ENCODE measurements at places on chromosomes 4 and X.
A peak's percentile ranks its signal among the peaks of the same experiment; 100 is the strongest.

DNA sequence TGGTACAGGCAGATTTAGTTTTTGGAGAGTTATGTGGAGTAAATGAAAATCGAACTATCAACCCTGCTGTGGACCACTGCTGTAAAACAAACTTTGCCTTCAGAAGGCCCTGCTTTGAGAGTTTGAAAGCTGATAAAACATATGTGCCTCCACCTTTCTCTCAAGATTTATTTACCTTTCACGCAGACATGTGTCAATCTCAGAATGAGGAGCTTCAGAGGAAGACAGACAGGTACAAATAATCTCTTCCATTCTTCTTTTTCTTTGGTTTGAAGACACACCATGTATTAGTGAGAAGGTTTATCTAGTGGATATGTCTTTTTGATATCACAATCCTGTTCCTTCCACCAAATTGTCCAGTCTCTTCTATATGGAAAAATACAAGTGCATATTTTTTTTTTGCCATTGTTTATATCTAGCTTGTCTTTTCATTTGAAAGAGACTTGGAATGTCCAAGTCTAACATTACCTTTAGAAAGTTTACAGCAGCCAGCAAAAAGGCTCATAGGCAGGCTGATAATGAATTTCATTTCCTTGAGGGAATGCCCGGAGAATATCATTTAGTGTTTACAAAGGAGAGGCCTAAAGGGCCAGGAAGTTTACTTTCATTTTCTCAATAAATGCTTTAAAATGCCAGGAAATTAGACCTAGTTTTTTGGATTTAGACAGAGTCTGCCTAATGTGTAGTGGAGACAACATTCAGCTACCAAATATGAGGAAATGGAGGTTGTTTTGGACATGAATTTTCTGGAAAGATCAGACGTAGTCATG is 18.6 kb downstream of the AFM start:
- DNase-seq: peak; percentile 18

DNA sequence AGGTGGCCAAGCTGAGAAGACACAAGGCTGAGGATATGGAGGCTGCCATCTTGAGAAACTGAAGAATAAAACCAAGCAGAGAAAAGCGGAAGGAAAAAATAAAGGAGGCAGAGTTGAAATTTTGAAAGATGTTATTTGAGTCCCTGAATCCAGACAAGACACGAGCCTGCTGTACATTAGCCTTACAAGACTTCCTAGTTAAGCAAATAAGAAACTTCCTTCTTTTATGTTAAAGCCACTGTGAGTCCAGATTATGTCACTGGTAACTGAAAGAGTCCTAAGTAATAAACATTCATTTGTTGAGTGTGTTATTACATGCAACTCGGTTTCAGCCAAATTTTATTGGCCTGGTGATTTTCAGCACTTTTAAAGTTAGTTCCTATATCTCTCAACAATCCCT is 30.4 kb downstream of the DRD5 start:
- no peak for DNase-seq

DNA sequence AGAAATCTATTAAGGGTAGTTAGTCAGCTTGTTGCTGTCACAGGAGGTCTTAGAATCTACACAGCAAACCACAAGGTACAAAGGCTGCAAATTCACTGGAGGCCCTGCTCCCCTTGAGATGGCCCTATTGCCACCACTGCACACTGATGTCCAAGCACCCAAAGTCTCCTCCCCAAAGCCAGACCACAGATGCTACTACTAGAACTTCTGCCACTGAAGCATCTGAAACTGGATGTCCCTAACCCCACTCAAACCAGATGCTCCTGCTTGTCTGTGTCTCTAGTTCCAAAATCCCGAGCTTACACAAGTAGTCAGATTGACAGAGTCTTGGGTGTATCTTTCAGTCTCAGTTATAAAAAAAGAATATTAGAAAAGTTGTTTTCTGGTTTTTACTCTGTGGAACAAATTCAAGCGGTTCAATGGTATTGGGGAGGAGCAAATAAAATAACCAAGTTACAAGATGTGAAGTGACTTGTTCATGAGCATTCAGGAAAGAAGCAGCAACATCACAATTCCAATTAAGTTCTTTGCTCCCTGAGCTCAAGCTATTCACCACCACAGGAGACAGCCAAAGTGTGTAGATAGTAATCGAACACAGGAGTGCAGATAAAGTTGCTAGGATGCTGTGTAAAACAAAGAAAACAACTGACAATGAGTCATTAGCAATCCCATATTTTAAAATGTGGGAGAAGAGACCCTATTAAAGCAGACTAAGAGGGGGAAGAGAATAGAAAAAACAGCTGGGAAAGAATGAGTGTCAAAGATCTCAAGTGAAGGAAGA is 352.3 kb downstream of the PDGFC start:
- no peak for DNase-seq

GRCh38 chr4:112706840-112707207 is 69.9 kb downstream of the LARP7 start:
- DNase-seq: no peak

DNA sequence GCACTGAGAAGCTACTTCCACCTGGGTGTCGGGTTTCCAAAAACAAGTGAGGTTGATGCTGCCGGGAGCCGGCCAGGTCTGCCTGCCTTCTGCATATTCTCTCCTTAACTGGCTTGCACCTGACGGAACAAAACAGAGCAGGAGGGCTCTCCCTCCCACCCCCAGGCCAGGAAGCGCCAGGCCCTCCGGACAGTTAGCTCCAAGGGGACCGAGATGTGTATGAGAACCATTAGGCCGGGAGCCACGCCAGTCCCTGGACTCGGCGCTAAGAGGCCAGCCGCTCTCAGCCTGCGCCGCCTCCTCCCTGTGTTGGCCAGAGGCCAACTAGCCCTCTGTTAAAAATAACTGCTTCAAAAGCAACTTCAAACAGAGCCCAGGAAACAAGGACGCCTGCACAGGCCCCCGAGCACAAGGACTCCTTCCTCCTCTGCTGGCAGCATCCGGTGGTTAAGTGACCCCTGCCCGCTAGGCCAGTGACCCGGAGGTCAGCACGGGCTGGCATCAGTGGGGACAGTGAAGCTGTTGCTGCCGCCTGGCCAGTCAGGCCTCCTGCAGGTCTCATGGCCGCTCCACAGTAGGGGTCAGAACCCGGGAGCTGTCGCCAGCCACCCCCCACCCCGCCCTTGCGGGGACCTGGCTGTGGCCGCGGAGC is 107.9 kb downstream of the ABLIM2 start:
- DNase-seq: no peak

DNA sequence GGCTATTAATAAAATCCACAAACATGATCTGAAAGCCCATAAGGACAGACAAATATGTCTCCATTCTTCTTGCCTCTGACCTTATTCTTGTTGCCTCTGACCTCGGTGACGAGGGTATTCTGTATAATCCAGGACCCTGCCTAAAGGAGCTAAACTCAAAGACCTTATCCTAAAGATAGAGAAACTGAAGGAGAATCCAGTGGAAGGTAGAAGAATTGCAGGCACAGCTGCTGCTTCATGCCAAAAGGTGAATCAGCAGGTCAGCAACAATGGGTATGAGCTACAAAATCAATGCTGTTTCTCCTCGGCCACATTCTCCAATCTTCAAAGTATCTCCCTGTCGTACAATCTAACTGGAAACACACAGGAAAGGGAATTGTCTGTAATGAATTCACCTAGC is 71.4 kb downstream of the INTS6L start:
- DNase-seq: no peak

DNA sequence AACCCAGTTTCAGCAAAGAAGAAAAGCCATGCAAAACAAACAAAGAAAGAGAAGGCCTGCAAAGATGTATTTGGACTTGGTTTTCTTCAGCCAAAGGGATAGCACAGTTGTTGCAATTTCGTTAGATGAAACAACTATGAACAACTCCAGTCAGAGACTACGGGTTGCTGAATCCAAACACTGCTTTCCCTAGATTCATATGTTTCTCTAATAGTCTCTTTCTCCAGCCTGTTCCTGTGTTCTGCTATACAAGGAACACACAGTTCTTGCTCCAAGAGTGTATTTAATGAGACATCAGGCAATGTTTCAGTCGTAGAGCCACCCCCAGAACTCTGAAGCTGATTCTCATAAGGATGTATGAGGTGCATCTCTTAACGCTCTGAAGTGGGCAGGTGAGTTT is 162.5 kb upstream of the TBL1X start:
- DNase-seq: no peak

DNA sequence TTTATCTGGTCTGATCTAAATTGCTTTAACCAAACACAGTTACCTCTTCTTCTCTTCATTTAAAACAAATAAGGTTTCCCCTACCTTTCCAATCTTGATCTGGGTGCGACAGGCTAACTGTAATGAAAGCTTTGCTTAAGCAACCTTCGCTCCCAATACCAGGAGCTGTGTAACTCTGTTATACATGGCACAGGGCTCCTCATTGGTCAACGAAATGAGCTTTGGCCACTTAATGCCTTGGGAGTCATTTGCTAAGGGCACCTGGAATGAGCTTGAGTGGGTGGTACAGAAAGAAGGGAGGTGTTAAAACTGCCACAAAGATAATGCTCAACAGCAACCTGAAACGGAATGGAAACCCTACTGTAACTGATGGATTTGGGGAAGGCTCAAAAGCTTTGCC is 140.5 kb downstream of the CHRNA9 start:
- DNase-seq: no peak

DNA sequence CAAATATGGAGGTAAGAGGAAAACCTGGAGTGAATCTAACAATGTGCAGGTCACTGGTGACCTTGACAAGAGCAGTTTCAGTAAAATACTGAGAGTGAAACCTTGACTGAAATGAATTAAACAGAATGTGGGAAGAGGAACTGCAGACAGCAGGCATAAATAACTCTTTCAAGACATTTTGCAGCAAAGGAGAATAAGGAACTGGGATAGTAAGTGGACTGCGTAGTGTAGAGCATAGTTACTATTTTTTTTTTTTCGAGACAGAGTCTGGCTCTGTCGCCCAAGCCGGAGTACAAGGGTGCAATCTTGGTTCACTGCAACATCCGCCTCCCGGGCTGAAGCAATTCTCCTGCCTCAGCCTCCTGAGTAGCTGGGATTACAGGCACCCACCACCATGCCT is 24.0 kb downstream of the RBMX start:
- DNase-seq: no peak

- no peak for DNase-seq
These were observed 8.1 kb upstream of the SLC25A6 start for GRCh38 chrX:1400049-1400448.

DNA sequence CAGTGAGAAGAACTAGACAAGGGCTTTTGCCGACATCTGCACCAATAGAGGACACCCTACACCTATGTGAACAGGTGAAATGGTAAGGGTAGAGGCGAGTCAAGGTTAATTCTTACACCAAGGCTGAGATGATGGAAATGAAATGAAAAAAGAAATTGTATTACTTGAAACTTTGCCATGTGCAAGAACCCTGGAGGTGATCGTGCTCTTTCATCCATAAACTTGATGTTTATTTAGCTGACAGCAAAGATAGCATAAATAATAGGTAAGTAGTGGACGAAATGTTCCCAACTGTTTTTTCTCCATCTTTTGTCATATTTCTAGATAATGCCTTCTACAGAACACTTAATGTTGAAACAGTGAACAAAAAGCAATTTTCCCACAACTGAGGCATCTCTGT is 162.5 kb downstream of the BANK1 start:
- DNase-seq: peak; percentile 65

DNA sequence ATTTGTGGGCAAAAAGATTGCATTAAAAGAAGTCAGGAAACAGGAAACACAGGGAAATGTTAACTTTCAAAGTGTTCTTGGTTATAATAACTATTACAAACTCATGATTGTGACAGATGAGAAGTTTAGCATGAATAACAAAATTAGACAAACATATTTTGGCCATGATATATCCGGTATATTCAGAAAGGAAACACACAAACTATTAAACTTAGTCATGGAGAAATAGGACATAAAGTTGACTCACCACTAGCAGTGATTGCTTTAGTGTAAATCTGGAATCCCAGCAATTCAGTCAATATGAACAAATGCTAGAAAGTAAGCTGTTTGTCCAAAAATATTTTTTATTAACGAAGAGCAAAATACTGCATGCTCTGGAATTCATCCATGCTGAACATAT is 1299.9 kb downstream of the C4orf33 start:
- peak; percentile 80 for DNase-seq

Measured in amniotic epithelial cell (primary cell).